Glomerular endothelial cell (primary cell): ENCODE measurements at places on chromosomes 1 and 21.

- DNase-seq, result no peak
Measured at GRCh38 chr1:94595658-94596057, 54.1 kb upstream of the F3 start.

DNA sequence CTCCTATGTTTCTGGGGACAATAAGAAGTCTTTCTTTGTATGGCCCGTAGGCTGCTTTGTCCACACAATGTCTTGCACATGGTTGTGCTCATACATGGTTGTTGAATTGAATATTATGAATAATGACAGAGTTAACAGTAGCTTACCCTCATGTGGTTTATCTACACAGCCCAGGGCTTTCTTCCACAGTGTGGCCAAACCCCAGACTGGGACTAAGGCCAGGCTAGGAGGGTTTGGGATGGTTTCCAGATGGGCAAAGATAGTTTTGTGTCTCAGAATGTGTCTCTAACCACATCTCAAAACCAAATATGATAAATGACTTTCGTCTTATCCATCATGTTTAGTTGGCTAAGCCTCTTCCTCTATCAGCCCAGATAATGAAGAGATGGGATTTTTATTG lies 65.2 kb downstream of the CACNA1E start:
- no peak for DNase-seq

- DNase-seq, result no peak
Measured at GRCh38 chr1:41891199-41891896, 27.4 kb downstream of the HIVEP3 start.

- no peak for DNase-seq
Measured at GRCh38 chr1:13820456-13820855, 120.5 kb downstream of the PRDM2 start.

DNA sequence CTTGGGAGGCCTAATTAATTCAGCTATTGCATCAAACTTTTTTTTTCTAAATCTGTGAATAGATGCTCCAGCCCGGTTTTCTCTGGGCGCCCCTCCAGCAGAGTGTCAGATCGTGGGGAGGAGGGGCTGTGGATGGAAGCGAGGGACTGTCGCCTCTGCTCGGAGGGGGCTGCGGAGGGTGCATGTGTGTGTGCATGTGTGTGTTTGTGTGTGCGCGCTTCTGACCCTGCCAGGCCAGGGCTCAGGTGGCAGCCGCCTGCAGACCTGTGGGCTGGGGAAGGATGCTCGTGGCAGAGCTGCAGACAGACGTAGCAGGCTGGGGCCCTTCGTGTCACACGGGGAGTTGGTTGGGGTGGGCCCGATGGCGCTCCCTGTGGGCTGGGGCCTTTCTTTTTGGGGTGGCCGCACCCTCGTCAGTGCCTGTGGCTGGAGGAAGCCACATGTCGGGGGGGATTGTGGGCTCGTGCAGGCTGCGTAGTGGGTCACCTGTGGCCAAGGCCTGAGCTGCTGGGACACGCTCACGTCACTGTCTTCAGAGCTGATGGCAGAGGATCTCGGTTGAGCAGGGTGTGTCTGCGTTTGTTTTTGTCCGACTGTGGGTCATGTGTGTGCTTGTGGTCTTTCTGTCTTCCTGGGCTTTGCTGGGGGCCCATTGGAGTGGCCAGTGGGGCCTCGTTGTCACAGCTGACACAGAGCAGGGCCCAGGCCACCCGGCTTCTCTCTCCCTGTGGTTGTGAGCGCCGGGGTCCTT lies 2.8 kb downstream of the SKI start:
- no peak for DNase-seq

- no peak for DNase-seq
Measured at GRCh38 chr1:2081326-2081885, 31.2 kb downstream of the PRKCZ start.

DNA sequence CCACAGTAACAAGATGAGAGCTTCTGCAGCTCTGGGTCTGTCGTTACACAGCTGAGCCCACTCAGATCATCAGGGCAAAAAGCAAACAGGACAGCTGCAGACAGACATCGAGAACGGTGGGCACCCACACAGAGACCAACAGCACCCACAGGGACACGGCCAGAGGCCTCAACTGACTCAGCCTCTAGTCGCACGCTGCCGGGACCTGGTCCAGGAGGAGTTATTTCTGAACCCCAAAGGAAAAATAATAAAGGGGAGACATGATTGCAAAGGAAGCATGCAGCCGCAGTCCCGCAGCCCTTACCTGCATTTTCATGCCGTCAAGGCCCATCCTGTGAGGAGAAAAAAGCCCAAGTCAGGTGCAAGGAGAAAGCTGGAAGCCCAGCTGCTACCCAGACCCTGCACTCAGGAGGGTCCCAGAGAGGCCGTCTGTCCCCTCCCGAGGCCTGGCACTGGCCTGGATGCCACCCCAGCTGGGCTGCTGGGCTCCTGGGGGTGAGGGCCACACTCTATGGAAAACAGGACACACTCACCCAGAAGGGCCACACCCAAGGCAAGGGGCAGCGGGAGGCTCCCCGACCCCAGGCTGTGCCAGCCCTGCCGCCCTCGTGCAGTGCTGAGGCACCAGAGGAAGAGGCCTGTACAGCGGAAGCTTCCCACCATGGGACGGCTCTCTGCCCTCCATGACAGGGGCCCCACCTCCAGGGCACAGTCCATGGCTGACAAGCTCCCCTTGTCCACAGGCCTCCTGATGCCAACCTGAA lies 15.7 kb downstream of the LSS start:
- DNase-seq, result no peak

GRCh38 chr1:217369271-217369981 lies 261.5 kb downstream of the GPATCH2 start:
- DNase-seq, result no peak

DNA sequence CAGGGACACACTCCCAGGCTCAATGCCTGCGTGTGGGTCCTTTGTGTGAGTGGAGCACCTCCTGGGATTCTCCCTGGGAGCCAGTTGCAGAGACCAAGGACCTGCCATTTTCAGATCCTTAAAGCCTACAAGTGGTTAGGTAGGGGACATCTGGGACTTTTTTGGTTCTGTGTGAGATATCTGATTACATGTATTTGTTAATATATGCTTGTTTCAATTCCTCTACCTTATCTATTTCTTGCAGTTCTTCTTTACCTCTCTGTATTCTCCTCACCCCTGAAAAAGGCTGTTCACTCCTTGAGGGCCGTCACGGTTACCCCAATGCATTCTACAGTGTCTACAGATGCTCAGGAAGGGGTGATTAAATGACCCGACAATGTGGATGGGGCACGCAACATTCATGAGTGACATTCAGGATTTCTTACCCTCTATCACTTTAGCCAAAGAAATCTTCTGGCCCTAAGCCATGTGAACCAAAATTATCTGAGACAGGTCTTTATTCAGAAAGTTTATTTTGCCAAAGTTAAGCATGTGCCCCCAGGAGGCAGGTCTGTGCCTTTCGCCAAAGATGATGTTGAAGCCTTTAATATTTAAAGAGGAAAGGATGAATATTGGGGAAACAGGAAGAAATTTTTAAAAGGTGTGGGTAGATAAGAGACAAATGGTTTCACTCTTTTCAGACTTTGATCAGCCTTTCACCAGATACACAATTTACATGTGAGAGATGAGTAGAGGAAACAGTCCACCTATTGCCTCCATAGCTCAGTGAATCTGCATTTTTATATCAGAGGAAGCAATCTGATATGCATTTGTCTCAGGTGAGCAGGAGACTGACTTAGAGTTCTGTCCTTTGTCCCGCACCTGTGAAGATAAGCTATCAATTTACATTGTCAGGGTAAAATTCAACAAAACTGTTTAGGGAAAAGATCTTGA lies 44.6 kb upstream of the MPZL1 start:
- no peak for DNase-seq

DNA sequence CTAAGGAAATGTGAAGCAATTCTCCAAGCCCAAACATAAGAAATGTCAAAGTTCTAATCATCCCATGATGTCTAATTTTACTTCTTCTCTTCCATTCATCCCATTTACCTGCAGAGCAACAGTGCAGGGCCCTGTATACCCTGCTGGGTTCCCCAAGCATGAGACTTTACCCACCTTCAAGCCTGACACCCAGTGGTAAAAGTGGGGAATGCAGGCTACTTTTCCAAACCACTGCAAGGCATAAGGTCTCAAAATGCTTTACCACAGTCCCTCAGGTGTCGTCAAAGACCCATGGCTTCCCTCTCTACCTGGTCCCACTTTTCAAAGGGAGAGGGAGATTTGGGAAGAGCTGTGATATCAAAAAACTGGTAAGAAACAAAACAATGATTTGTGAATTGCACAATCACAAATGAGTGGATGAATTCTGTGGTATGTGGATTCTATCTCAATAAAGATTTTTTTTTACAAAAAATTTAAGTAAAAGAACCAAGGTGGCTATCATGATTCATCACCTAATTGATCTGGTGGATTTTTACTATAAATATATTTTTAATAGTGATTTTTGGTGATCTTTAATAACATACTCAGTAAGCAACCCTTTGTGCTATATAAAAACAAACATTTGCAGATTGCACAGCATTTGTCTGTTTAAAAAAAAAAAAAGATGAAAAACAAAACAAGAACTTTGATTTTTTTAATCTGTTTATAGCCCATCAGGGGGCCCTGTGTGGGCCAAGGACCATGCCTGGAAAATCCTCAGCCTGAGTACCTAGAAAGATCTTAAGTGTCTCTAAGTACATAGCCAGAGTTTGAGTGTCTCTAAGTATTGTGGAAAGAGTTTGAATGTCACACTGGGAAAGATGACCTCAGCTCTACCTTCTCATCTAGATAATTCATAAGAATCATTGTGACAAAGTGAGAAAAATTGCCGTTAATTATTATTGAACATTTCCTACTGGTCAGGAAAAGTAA lies 73.1 kb upstream of the GJB5 start:
- DNase-seq, result no peak

GRCh38 chr1:90198616-90199332 lies 203.9 kb downstream of the ZNF326 start:
- no peak for DNase-seq

- no peak for DNase-seq
Measured at GRCh38 chr1:9652379-9653209, 1.1 kb downstream of the PIK3CD start.
